NCI-H748 treated with DMSO at 0.1 percent for 48 hours (cell line): ENCODE measurements at places on chromosomes 3 and 15.

DNA sequence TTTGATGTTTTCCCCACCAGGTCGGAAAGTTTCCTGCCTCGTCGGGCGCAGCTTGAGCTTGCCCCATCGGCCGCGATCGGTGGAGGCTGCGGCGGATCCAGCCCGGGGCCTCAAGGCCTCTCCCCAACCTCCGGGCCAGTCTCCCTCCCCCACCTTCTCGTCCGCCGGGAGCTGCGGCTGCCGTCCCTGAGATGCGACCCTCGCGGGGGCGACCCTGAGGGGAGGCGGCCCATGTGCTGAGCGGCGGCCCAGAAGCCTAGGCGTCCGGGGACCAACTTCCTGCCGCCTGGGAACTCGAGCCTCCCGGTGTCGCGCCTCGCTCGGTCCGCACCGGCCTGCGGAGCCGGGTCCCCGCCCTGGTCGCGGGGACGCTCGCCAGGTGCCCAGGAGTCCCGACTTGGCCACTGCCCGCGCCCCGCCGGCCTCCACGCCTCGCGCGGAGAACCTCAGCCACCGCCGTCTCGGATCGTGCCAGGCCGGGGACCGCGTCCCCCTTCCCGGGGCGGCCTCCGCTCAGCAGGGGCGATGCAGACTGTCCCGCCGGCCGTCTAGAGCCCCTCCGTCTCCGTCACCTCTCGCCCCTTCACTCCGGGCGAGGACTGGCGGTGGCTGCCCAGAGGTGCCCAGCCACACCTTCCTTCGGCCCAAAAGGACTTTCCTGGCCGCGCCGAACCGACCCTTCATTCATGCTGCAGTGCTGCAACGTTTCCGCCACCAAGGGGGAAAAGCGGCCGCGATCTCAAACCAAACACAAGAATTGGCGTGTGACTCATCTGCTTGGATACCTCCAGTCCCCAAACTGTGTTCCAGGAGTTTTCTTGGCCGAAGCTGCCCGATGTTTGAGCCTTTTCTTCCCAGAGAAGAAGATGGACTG is 656 bp downstream of the SLMAP start:
- no peak for DNase-seq

DNA sequence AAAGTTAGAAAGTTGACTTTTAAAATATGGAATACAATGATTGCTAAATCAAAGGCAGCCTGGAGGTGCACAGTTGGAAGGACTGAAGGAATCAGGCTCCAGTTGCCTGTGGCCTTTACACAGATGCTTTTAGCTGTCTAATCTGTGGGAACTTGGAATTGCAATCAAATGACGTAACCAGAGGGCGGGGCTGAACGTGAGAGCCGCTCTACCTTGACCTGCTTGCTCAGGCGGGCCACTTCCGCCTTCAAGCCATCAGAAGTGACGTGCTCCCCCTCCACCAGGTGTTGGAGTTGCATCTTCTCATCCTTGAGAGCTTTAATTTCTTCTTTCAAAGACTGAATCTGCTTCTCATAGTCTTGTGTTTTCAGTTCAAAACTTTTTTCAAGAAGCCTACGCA is 37.7 kb upstream of the GNB5 start:
- DNase-seq = no peak

DNA sequence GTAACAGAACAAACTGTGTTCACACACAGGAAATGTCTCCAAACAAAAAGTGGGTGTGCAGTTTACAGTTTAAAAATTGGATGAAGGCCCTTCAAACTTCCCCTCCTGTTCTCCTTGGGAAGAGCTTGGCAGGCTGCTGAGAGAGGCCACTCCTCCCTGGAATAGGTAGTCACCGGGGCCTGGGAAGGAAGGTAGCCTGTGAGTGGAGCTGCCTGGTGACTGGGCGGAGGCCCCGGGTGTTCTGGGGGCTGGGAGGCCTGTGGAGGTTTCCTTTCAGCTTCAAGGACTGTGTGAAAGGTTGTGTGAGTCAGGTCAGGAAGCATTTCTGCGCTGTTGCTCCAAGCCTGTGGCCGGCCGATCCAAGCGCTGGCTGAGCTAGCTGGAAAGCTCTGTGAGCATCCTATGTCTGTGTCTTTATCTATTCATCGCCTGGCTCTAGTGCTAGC is 14.1 kb downstream of the SLCO3A1 start:
- no peak for DNase-seq

GRCh38 chr3:16546186-16547010 is 32.9 kb upstream of the RFTN1 start:
- no peak for DNase-seq

DNA sequence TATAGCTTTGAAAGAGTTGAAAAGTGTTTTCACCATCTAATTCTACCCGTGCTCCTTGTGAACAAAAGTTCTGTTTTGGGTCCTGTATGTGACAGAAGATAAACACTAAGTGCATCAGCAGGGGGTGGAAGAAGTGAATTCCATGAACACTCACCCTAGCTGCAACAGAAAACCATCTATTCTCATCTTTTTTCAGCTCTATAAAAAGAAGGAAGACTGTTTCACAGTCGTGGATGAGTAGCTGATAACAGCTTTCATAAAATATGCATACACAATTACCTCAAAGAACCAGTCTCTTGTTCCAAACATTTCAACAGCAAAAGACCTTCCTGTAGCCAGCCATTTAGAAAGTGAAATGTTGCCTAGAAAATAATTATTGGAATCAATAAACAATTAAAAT is 281.7 kb upstream of the RASGRP1 start:
- no peak for DNase-seq

DNA sequence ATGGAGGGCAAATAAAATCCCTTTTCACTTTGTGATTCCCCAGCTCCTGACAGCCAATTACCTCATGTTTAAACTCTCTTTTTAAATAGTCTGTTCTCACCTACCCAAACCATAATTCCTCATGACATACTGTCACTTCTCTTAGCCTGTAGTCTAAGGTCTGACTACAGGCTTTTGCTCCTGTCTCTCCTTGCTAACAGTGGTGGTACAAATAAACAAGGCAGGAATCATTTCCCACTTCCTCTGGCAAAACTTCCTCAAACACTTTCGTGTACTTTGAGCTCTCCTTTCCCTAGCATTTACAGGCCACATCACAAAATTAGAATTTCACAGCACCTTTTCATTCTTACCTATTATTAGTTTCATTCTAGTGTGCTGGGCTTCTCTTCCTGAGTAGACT is 51.8 kb downstream of the ATP8B4 start:
- DNase-seq = no peak

- DNase-seq = no peak
Measured at GRCh38 chr15:64400583-64400982, 12.9 kb downstream of the TRIP4 start.

DNA sequence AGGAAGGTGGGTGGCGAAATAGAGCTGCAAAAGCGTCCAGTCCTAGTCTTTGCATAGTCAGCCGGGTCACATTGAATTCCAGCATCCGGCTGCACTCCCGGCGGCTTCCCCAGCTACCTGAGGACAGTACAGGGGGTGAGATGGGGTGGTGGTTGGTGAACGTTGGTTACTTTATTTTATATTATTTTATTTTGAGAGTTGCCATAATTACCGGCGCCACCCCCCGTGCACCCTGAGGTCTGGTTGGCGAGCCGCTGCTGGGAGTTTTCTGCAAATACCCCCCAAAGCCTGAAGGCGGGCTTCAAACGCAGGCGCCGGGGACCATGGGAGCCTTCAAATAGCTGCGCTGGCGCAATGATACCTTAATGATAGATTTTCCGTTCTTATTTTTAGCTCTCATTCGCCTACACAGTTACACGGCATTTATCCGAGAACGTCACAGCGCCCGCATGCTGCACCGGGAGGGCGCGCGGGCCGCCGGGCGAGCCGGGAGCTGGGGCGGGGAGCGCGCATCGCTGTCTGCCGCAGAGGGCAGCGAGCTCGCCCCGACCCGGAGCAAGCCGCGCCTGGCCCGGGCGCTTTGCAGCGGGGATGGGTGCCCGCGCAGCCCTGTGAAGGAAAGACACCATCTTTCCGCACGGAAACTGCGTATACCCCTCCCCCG is 756 bp upstream of the RASGRF1 start:
- DNase-seq = no peak

DNA sequence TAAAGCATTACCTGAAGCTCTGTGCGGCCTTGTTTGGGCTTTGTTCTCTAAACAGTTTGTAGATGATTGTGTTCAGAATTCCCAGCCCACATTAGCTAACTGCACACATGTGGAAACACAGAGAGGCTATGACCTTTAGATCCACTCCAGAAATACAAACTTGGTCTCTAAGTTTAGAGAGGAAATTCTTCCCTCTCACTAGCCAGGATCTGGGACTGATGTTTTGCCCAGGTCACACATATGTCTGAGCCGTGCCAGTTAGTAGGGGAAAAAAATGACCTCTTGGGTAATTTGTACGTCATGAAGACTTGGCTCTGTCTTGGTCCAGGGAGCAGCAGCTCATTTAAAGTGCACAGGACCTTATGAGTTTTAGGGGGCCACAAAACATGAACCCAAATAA is 223.1 kb downstream of the RBMS3 start:
- DNase-seq = no peak

DNA sequence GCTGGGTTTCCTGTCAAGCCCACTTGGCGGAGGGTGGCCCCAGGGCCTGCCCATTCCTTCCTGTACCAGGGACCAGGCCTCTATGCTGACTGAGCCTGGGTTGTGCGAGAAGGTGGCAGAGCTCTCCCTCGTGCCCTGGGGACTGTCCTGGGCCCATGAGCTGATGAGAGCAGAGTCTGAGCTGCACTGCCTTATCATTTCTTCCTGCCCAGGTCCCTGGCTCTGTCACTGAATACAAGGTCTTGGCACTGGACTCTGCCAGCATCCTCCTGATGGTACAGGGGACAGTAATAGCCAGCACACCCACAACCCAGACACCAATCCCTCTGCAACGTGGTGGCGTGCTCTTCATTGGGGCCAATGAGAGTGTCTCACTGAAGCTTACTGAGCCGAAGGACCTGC is 7.5 kb downstream of the MPI start:
- DNase-seq = no peak

- no peak for DNase-seq
Measured at GRCh38 chr3:190173426-190173825, 52.7 kb upstream of the P3H2 start.

DNA sequence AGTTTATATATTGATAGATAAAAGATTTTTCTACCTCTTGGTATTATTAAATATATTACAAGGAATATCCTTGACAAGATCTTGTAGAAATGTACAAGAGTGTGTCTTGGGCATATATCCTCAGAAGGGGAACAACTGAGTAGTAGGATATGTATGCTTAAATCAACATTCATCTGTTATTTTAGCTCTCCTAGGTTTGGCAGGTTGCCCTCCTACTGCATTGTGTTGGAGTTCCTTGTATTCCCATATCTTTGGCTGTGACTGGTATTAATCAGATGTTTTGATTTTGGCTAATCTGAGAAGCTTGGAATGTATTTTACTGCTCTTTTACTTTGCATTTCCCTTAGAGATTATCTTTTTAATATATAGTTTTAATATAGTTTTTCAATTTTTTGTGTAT is 4.6 kb downstream of the MYRIP start:
- peak; percentile 13 for DNase-seq

DNA sequence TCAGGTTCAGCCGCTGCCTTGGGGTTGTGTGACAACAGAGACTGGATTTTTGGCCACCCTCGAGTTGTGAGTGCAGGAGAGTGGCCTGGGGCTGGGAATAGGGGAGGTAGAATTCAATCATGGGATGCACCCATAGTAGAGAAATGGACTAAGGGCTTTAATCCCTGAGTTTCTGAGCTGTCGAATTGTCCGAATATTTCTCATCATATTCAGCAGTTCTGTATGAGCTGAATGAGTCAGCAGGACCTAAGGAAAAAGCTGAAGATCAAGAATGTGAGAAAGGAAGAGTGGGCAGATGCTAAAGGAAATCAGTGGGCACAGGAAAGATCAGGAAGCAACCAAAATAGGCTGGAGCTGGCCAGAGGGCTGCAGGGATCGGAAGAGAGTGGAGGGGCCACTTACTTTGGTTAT is 44.4 kb upstream of the SACM1L start:
- DNase-seq = no peak

- DNase-seq = no peak
Measured at GRCh38 chr3:119976214-119976613, 118.0 kb downstream of the GSK3B start.

DNA sequence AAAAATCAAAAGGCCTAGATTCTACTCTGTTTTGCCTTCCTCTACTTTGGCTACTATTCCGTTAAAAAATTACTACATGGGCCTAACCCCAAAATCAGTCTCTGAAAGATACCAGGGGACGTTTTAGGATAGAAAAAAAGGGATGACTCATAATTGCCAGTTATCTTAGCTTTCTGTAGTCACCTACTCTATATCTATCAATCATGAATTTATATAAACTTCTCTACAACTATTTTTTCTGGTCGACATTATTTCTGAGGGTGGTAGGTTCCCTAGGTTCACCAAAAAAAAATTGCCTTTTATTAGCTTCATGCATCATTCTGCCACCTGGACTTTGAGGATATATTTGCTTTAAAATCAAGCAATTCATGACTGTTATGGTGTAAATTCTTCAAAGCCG is 36.5 kb downstream of the RAF1 start:
- no peak for DNase-seq

GRCh38 chr3:94272016-94272415 is 209.2 kb downstream of the NSUN3 start:
- DNase-seq = no peak

DNA sequence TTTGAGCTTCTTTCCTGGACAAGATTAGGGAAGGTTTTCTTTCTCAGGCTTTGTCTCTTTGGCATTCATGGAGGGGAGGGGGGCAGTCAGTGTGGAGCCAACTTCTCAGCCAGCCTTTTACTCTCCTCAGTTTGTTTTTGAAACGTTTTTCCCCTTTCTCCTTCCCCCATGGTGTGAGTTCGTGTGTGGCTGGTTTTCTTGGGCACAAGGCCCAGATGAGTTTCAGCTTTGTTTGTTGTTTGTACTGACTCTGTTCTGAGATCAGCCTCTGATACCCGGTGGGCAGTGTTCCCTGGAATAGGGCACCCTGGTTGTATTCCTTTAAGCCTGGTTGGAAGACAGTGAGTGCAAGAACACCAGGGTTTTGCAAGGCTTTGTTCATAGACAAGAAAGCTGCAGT is 168.2 kb upstream of the RARB start:
- DNase-seq = no peak

GRCh38 chr3:151171145-151171757 is 31.8 kb downstream of the GPR171 start:
- no peak for DNase-seq

DNA sequence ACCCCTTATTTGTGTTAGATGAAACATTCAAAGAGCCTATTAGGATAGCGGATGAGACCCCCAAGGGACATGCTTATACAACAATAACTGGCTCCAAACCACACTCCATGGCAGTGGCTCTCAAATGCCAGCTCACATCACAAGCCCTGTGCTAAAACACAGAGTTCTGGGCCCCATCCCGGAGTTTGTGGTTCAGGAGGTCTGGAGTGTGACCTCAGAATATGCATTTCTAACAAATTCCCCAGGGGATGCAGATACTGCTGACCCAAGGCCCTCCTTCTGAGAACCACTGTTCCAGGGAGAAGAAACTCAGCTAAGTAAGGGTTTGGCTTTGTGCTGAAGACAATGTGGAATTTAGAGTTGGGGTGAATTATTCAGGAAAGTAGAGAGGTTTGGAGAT is 3.6 kb downstream of the CCRL2 start:
- no peak for DNase-seq
